Occipital lobe (tissue), 3 donors: ENCODE measurements at places on chromosomes 7 and 10. TPM values are rescaled to one million over a fixed set of nuclear protein-coding genes. Genes with fewer than 3 reads are reported as not detected.

Gene ZNF273
- total RNA-seq, result 43.8 TPM

Gene CCL26
- total RNA-seq, result not detected

Gene JCAD
- 8.4 TPM for total RNA-seq

Gene TRUB1
- total RNA-seq, result 63.3 TPM

Gene C10orf67
- 0.16 TPM for total RNA-seq

Gene CPXM2
- 0.16 TPM for total RNA-seq
